ENCODE measurements at places on chromosomes 3 and 15.

DNA sequence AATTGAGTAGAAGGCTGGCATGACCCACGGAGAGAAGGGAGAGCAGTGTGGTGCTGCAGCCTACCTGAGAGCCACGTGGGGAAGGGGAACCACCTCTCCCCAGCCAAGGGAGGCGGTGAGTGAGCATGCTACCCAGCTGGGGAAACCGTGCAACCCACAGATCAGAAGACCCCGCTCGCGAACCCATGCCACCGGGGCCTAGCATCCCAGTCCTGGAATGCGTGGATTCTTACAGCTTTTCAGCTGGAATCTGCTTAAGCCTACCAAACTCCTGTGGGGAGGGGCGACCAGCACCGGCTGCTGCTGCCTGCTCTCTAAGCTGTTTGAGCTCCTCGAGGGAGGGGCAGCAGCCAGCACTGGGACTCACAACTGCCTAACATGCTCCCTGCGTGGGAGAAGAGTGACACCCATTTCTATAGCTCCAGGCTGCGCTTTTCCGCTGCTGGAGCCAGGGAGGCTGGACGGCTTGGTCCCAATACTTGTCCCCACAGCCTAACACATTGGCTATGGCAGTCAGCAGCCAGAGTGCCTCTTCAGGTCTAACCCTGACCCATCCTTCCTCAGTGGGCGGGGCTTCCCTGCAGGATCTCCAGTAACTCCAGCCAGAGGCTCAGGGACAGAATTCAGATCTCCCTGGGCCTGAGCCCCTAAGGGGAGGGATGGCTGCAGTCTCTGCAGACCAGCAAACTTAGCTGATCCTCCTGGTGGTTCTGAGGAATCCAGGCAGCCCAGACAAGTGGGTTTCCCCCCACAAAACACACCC lies 20.0 kb upstream of the TEX55 start:
- DNase-seq = no peak

- no peak for DNase-seq
Observed at GRCh38 chr15:77123854-77124253, 52.9 kb upstream of the TSPAN3 start.

GRCh38 chr3:23270423-23270822 lies 67.3 kb downstream of the UBE2E2 start:
- no peak for DNase-seq

DNA sequence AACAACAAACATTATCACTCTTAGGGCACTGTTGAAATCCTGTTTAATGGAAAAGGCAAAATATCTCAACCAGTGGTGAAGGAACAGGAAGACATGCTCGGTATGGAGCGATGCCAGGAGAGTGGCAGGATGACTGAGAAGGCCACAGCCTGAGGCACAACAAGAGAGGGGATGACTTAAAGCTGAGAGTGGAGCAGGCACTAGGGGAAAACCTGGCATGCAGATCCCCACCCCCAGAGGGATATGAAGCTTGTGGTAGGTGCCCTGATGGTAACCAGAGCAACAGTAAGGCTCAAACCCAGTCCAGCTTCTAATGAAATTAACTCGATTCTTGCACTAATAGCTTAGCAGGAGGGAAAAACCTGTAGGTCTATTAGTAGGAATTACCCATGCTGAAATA lies 40.4 kb downstream of the LYSMD4 start:
- no peak for DNase-seq

DNA sequence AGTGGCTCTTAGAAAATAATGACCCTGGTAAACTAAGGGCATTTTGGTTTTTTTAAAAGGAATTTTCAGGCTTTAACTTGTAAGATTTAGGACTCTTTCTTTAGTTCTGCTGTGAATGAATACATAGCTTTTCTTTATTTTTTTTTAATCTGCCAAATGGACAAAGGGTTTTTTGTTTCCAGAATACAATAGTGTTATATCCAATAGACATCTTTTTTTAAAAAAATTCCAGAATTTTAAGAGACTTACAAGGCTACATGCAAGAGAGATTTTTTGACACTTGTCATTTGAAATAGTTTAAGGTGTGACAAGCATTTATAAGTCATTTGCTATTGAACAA lies 38.1 kb downstream of the SETMAR start:
- DNase-seq = no peak

GRCh38 chr3:66675366-66675765 lies 174.5 kb upstream of the LRIG1 start:
- DNase-seq = no peak

- no peak for DNase-seq
Observed at GRCh38 chr15:52819253-52819652, 29.1 kb upstream of the ONECUT1 start.

DNA sequence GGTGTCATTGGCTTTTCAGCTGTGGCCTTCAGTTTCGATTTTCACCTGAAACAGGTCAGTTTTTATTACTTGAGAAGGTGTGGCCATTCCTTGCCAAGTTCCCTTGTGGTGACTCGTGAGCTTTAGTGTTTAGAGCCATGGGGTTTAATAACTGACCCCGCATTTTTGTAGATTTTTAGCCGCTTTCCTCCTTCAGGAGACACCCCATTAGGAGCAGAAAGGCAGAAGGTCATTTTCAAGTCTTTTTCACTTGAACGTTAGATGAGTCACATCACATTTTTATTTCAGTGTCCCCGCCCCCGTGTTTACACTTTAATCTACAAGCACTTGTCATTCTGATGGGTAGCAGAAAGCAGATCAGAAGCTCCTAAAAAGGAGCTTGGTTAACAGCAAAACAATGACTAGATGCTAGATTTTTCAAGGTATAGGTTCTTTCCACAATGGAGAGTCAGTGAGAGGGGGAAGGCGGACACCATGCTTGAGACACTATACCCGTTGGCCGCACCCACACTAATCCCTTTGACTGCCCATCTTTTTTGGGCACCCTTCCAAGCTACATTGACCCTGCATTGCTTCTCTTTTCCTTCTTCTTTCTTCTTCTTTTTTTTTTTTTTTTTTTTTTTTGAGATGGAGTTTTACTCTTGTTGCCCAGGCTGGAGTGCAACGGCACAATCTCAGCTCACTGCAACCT lies 132.7 kb downstream of the GHSR start:
- DNase-seq = no peak

- no peak for DNase-seq
Observed at GRCh38 chr3:173395412-173396181, 1.9 kb upstream of the NLGN1 start.

GRCh38 chr15:73800662-73801345 lies 47.7 kb upstream of the INSYN1 start:
- DNase-seq = no peak

DNA sequence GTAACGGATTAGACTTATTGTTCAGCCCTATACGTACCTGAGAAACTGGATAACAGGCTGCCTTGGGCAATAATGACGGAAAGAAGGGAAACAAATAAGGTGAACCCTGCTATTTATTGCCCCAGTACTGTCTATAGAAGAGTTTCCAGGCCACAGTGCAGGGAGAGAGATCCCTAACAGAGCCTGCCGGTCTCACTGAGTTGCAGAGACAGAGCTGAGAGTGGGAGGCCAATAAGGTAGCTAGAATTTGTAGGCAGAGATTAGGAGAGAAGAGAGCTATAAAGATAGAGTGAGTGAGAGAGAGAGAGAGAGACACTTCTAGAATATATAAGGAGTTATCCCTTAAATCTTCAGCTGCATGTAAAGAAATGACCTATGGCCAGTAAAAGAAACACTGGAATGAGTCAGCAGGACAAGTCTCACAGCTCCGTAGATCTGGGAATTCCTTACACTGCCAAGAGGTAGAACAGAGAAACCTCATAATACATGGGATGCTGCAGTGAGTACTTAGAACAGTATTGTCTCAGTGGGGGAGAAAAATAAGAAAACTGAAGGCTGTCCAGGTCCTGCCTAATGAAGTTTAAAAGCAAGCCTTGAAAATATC lies 51.8 kb downstream of the ST3GAL6 start:
- no peak for DNase-seq

- no peak for DNase-seq
Observed at GRCh38 chr3:102224171-102224570, 210.6 kb upstream of the ZPLD1 start.

GRCh38 chr3:74546426-74546825 lies 68.0 kb downstream of the CNTN3 start:
- no peak for DNase-seq

DNA sequence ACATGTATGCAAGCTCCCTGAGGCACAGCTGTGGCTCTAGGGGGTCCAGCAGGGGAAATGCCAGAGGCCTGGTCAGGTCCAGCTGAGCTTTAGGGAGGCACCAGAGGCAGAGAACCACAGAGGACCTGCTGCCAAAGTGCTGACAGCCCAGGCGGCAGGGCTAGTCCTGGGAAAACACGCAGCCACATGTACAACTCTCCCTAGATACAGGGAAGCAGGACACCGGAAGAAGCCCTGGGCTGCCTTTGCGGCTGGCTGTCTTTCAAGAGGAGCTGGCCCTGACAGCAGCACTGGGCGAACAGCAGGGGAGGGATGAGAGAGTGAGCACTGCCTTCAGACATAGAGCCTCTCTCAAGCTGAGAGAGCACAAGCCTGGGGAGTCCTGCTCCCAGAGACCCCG lies 40.7 kb downstream of the RFT1 start:
- no peak for DNase-seq

GRCh38 chr3:55622116-55622515 lies 135.0 kb upstream of the WNT5A start:
- no peak for DNase-seq

- DNase-seq = no peak
Observed at GRCh38 chr3:49199239-49199899, 28.0 kb downstream of the KLHDC8B start.

GRCh38 chr15:27027229-27027628 lies 56.2 kb downstream of the GABRG3 start:
- no peak for DNase-seq

GRCh38 chr3:10460951-10461545 lies 44.3 kb downstream of the ATP2B2 start:
- DNase-seq = no peak

GRCh38 chr3:187678726-187679268 lies 8.6 kb upstream of the SST start:
- no peak for DNase-seq

DNA sequence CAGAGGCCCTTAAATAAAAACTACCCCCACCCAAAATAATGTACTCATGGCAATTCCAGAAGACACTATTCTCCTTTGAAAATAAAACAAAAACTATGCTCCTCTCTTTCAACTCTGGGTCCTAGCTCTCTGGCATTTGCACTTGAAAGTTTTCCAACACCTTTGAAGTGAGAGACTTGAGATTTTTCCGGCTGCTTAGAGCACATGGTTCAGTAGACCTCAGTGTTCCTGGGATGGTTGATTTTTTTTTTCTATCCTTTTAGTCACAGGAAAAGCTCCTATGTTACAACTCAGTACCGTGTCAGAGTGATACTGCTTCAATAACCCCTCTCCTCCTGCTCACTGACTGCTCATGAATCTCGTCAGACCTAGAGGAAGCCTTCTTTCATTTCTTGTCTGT lies 118.3 kb upstream of the TUSC7 start:
- no peak for DNase-seq
